MG63 (cell line): ENCODE measurements at places on chromosomes 12 and 14. TPM values are rescaled to one million over a fixed set of nuclear protein-coding genes. Genes with fewer than 3 reads are reported as not detected.

RND1 gene
- total RNA-seq, result 0.12 TPM in 1 of 2 replicates, not detected in the other

ANKS1B gene
- total RNA-seq, result 0.10 TPM in 1 of 2 replicates, not detected in the other

BCL2L14 gene
- total RNA-seq, result not detected in 2 replicates

LEMD3 gene
- total RNA-seq, result 14.6 and 25.1 TPM in 2 replicates

TAS2R13 gene
- total RNA-seq, result 1.4 TPM in 1 of 2 replicates, not detected in the other

SMOC1 gene
- total RNA-seq, result 9.7 and 24.1 TPM in 2 replicates

LPAR5 gene
- 0.03 TPM in 1 of 2 replicates, not detected in the other for total RNA-seq

MYH6 gene
- not detected in 2 replicates for total RNA-seq

NKX2-1 gene
- not detected in 2 replicates for total RNA-seq

KRT8 gene
- total RNA-seq, result 39.2 and 44.4 TPM in 2 replicates

MORN3 gene
- total RNA-seq, result not detected in 2 replicates

SAMD4A gene
- total RNA-seq, result 6.0 and 8.7 TPM in 2 replicates

HAL gene
- not detected in 2 replicates for total RNA-seq

PDZRN4 gene
- total RNA-seq, result not detected in 2 replicates

SUDS3 gene
- total RNA-seq, result 20.5 and 46.8 TPM in 2 replicates

BAG5 gene
- total RNA-seq, result 5.4 and 8.2 TPM in 2 replicates

SERPINA4 gene
- not detected in 2 replicates for total RNA-seq

APPL2 gene
- total RNA-seq, result 20.4 and 30.1 TPM in 2 replicates

LYZ gene
- not detected in 2 replicates for total RNA-seq

ETFBKMT gene
- 4.8 and 20.9 TPM in 2 replicates for total RNA-seq

WNT1 gene
- not detected in 2 replicates for total RNA-seq

GDF3 gene
- not detected in 2 replicates for total RNA-seq

ADCY6 gene
- total RNA-seq, result 30.4 and 40.0 TPM in 2 replicates

NAA25 gene
- 8.8 and 9.1 TPM in 2 replicates for total RNA-seq

CALCOCO1 gene
- 35.7 and 42.4 TPM in 2 replicates for total RNA-seq

SLC2A13 gene
- total RNA-seq, result 0.66 and 0.96 TPM in 2 replicates

TMEM120B gene
- total RNA-seq, result 3.6 and 6.6 TPM in 2 replicates

LHX5 gene
- not detected in 2 replicates for total RNA-seq

HCAR3 gene
- not detected in 2 replicates for total RNA-seq

TSPAN19 gene
- total RNA-seq, result not detected in 2 replicates

PLEKHG7 gene
- total RNA-seq, result not detected in 2 replicates

TCL1B gene
- total RNA-seq, result not detected in 2 replicates

SLC39A5 gene
- total RNA-seq, result not detected in 2 replicates

SPPL3 gene
- 6.2 and 13.1 TPM in 2 replicates for total RNA-seq

NINJ2 gene
- total RNA-seq, result 3.1 TPM in 1 of 2 replicates, not detected in the other

TTC9 gene
- not detected in 2 replicates for total RNA-seq

ZNF891 gene
- 0.10 TPM in 2 replicates for total RNA-seq

DLK1 gene
- total RNA-seq, result not detected in 2 replicates

STAB2 gene
- total RNA-seq, result not detected in 2 replicates

EGLN3 gene
- 4.5 and 9.3 TPM in 2 replicates for total RNA-seq

GRIP1 gene
- total RNA-seq, result not detected in 2 replicates

FAIM2 gene
- total RNA-seq, result not detected in 2 replicates

METTL25 gene
- 3.1 and 4.0 TPM in 2 replicates for total RNA-seq

FBLN5 gene
- total RNA-seq, result 0.16 and 26.2 TPM in 2 replicates

TAS2R30 gene
- total RNA-seq, result not detected in 2 replicates

DPY19L2 gene
- total RNA-seq, result not detected in 2 replicates

SLC6A12 gene
- total RNA-seq, result not detected in 2 replicates

CD27 gene
- not detected in 2 replicates for total RNA-seq

SYCP3 gene
- not detected in 2 replicates for total RNA-seq
